Stimulated activated CD4-positive, alpha-beta T cell treated with anti-CD3 and anti-CD28 coated beads, Interleukin-12 subunit alpha, Interleukin-12 subunit beta, amount 100 ng/mL, for 24 hours (primary cell): ENCODE measurements at places on chromosomes 16 and 17.

DNA sequence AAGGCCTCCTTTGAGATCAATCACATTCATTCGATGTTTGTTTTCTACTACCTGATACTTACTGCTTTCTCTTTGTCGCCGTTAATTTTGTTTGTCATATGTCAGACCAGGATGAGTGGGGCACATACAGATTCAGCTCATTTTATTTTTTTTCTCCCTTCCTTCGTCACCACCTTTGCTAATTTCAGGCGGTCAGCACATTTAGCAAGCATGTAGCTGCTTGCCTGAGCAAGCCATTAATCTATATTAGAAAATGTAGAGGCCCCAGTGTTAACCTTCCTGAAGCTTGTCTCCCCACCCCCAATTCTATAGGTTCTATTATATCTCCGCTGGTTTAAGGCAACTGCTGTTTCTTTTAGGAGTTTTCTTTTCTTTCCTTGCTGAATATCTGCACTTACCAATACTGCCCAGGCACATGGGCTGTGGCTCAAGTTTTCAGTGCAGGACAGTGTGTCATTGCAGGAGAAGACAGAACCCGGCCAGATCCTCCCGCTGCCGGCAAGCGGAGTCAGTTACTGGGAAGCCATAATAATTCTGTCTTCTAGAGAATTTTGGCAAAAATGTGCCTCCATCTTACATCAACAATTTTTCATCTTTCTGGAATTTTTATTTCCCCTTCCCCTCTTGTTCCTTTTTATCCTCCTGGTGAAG is 714.3 kb downstream of the WWOX start:
- DNase-seq: no peak

- DNase-seq: no peak
These were observed 15.2 kb downstream of the RDM1 start for GRCh38 chr17:35915153-35915964.

DNA sequence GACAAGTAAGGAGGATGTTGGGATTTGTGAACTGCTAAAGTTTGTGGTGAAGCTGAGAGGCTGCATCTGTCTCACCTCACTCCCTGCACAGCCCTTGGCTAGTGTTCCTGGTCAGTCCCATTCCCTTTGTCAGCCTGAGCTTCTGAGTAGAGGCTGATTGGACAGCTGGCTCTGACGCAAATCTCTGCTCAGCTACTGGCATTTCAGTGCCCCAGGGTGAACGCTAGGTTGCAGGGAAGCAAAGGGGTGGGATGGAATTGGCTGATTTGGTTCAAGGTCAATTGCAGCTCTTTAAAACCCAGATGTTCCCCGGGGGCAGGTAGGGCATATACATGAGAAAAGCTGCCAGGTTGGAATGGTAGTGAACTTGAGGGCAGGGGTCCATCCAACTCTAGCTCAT is 23.1 kb upstream of the CNOT1 start:
- DNase-seq: no peak

DNA sequence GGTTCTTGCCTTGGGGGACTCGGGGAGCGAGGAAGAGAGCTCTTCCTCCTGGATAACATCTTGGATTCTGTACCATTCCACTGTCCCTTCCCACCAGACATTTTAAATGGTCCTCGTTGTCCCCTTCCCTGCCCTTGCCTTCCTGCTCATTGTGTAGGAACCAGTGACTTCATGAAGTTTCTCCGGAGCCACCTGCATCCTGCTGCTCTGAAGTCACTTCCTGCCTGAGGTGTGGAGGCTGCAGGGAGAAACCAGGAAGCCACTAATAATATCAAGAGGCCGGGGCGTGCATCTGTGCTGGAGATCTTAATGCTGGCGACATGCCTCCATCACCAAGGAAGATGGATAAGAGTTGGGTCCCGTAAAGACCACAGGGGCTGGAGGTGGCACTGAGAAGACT is 6.2 kb upstream of the SLC16A13 start:
- DNase-seq: no peak

- no peak for DNase-seq
These were observed 9.8 kb upstream of the CSNK1D start for GRCh38 chr17:82283208-82283749.

DNA sequence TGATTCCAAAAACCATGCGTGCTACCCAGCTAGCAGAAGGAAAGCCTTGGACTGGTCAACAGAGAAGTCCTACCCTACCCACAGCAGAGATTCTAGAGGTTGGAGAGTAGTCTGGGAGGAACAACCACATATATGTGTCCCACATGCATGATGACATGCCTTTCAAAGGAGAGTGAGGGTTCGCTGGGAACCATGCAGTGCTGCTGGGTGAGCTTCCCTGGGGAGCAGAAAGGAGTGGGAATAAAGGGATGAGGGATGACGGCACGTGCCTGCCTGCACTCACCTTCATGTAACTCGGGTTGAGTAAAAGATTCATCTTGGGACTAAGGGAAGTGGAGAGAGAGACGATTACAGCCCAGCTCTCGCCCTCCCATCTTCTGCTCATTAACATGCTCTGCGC is 9.8 kb downstream of the CPSF4L start:
- DNase-seq: no peak

- no peak for DNase-seq
These were observed 36.5 kb downstream of the GSE1 start for GRCh38 chr16:85649411-85650134.

- no peak for DNase-seq
These were observed 10.9 kb downstream of the DNAAF8 start for GRCh38 chr16:4745274-4745569.

DNA sequence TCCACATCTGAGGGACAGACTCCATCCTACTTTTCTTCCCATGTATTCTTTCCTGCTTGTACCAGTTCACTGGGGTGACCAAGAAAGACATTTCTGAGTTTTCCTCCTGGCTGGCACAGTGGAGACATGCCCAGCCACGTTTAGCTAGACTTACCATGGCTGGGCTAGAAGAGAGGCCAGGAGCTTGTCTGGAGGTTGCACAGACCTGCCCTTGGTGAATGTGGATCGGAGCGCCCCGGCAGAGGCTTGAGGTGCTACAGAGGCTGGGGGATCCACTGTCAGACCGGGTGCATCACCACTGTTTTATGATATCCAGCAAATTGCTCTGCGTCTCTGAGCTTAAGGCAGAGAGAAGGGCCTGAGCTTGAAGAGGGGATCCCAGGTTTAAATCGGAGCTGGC is 3.5 kb downstream of the IL4R start:
- no peak for DNase-seq

DNA sequence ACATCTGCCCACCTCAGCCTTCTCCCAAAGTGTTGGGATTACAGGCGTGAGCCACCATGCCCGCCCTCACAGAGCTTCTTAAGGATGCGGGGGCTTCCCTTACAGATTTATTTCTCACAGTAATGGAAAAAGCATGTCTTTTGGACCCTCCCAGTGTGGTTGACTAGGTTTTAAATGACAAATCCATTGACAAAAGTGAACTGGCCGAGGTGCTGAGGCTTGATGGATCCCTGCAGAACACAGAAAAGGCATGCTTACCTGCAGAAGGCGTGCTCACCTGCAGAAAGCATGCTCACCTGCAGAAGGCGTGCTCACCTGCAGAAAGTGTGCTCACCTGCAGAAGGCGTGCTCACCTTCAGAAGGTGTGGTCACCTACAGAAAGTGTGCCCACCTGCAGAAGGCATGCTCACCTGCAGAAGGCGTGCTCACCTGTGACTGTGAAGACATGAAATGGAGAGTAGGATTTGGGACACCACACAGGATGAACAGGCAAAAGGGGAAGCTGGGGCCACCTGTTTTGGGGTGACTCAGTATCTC is 15.1 kb upstream of the BBS2 start:
- DNase-seq: no peak

DNA sequence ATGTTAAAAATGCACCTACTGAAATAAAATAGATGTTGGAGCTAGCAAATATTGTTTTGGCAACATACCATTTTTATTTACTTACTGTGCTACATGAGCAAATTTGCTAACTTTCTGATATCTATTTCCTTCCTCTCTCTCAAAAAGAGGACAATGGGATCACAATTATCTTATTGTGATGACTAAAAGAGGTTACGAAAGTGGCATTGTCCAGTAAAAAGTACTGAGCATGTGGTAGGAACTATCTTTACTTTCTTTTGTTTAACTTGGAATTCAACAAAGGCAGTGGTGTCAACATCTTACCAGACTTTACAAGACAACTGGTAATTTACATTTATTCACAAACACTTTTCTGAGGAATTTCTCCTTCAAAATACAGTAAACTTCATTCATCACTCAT is 1542.6 kb upstream of the CDH8 start:
- DNase-seq: no peak

DNA sequence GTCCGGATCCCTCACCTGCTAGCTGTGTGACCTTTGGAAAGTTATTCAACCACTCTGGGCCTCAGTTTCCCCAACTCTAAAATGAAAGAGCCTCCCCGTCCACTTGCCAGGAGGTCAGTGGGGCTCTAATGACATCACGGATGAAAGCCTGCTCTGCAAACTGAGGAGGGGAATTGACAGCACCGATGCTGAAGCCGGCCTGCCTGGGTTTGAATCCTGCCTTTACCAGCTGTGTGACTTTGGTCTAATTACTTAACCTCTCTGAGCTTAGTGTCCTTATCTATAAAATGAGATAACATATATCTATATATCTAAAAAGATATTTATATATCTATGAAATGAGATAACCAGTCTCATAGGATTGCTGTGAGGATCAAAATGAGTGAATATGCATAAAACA is 1.9 kb downstream of the STX1B start:
- no peak for DNase-seq

DNA sequence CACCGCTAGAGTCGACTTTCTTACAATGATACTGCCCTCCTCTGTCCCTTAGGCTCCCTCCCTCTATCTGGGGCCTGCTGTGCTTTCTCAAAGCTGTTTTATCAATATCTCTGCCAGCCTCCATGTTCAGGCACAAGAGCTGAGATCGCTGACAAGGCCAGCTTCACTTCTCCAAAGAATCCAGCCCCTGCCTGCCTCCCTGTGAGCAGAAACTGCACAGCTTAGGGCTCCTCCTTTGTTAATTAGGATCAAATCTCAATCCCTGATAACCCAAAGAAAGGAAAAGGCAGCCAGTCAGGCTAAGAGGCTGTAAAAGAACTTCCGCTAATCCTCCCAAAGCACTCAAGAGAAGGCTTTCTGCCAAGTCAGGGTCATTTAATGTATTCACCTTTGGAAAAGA is 616.0 kb upstream of the CDH11 start:
- no peak for DNase-seq

GRCh38 chr17:73376152-73376551 is 64.4 kb upstream of the CDC42EP4 start:
- DNase-seq: no peak

DNA sequence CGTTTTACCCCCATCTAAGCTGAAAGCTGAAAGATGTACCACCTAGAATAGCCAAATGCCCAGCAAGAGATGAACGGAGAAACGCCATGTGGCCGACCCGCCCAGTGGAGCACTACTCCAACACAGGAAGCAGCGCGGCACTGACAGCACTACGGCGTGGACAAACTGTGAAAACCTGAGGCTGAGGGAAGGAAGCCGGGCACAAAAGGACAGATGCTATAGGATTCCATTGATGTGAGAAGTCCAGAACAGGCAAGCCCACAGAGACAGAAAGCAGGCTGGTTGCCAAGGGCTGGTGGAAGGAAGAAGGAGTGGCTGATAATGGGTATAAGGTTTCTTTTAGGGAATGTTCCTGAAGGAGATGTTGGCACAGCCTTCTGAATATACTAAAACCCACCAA is 29.4 kb upstream of the SLC38A8 start:
- DNase-seq: no peak

DNA sequence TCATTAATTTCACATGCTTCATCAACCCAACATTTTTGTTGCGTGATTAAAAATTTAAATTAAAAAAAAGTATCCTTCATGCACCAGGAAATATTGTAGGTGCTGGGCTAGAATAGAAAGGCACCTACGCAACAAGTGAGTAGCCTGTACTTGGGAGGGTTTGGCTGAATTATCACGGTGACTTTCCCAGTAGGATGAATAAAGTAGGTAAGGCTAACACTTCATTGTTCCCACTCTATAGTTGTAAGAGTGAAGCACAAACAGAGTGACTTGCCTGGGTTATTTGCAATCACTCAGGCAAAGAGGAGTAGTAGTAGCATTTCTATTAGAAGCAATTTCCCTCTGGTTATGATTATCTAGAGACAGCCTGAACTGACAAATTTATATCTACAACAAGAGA is 62.5 kb downstream of the DNAH3 start:
- no peak for DNase-seq

- DNase-seq: no peak
These were observed 179.7 kb downstream of the RAB11FIP4 start for GRCh38 chr17:31570951-31571892.

- DNase-seq: peak; percentile 63
These were observed at the start of gene PIEZO1 for GRCh38 chr16:88785106-88785924. Gene PIEZO1, minus strand, starts transcription at chr16:88785220. Its CDS starts 256 bp downstream, at chr16:88784964.

GRCh38 chr17:82691714-82692113 is 6.8 kb downstream of the RAB40B start:
- DNase-seq: no peak

GRCh38 chr16:29656688-29657523 is 6.1 kb upstream of the SPN start:
- DNase-seq: no peak

- DNase-seq: no peak
These were observed 1.4 kb downstream of the GOT2 start for GRCh38 chr16:58732545-58733247.

DNA sequence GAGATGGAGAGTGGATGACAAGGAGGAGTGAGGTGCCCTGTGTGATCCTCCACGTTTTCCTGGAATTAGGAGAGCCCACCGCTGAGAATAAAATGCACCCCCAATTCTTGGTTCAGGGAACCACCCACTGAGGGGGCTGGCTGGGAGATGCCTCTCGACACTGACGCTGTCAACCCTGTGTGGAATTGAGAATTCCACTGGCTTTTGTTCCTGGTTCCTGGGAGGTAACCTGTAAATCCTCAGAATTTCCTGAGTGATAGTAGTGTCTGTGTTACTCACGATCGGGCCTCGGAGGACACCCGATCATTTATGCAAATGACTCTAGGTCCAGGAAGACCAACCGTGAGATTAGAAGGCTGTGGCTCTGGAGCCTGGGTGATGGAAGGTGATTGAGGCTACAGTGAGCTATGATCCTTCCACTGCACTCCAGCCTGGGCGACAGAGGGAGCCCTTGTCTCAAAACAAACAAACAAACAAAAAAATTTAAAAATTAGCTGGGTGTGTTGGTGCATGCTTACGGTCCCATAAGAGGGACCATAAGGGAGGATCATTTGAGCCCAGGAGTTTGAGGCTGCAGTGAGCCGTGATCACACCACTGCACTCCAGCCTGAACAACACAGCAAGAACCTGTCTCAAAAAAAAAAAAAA is 11.7 kb upstream of the PRPSAP1 start:
- DNase-seq: no peak

DNA sequence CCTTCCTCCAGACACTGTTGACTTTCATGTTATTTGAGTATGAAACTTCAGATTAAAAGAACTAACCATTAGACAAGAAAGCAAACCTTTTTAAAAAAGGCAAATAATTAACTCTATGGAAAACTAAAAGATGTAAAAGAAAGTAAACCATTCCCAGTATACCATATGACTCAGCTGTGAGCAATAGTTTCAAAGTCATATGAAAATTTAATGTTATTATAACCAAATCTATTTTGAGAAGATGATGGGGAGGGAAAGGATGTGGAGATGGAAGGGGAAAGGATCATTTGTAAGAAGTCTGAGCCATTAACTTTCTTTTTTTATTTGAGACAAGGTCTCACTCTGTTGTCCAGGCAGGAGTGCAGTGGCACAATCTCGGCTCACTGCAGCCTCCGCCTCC is 131.8 kb downstream of the IRX5 start:
- DNase-seq: no peak

GRCh38 chr17:78575340-78575739 is 1.9 kb downstream of the DNAH17 start:
- DNase-seq: no peak
